Inflammatory macrophage treated with lipopolysaccharide for 4 hours (primary cell): ENCODE measurements at places on chromosomes 2 and 18.

- no peak for DNase-seq
These were observed 221.9 kb downstream of the MYT1L start for GRCh38 chr2:2109186-2109585.

GRCh38 chr2:55395724-55396605 is 23.7 kb downstream of the CCDC88A start:
- no peak for DNase-seq

DNA sequence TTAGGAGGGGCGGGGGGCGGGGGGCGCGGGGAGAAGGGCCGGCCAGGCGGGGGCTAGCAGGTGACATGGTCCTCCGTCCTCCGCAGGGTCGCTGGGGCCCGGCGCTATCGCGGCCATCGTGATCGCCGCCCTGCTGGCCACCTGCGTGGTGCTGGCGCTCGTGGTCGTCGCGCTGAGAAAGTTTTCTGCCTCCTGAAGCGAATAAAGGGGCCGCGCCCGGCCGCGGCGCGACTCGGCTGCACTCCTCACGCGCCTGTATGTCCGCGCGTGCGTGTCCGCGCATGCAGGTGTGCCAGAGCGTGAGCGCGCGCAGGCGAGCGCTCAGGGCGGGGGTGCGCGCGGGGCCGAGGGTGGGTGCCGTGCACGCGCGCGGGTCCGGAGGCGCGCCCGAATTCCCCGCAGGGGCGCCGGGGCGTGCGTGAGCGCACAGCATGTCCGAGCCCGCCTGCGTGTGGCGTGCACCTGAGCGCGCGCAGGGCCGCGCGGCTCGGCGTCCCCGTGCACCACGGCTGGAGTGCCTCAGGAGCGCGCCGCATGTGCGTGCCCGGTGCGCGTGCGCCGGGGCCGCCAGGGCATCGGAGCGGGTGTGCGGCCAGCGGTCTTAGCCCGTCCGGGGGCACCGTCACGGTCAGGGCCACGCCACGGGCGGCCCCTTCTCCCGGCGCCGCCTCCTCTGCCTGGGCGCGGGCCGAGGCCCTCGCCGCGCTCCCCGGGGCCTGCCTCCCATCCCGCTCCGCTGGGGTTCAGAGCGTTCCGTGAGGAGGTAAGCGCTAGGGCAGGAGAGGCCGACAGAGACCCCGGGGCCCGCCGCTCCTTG is 6.3 kb downstream of the SNORC start:
- peak; percentile 4 for DNase-seq

- DNase-seq: no peak
These were observed 58.6 kb upstream of the AFF3 start for GRCh38 chr2:100200985-100201384.

DNA sequence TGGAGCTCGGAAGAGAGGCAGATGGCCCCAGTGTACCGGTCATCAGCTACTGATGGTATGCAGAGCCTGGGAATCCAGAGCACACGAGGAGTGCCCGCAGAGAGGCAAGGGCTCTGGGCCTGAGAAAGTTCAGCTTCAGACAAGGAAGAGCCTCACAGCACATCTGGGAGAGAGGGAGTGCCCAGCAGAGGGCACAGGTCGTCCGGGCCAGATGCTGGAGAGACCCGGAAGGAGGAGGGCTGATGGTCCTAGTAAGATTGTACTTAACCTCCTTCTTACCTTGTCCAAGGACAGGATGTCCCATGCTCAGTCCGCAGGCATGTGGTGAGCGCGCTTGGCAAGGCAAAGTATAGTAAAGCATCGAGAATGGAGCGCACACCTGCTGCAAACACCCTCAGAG is 24.4 kb upstream of the CHMP1B start:
- DNase-seq: no peak

- no peak for DNase-seq
These were observed 35.9 kb downstream of the ZNF385B start for GRCh38 chr2:179825494-179825893.

DNA sequence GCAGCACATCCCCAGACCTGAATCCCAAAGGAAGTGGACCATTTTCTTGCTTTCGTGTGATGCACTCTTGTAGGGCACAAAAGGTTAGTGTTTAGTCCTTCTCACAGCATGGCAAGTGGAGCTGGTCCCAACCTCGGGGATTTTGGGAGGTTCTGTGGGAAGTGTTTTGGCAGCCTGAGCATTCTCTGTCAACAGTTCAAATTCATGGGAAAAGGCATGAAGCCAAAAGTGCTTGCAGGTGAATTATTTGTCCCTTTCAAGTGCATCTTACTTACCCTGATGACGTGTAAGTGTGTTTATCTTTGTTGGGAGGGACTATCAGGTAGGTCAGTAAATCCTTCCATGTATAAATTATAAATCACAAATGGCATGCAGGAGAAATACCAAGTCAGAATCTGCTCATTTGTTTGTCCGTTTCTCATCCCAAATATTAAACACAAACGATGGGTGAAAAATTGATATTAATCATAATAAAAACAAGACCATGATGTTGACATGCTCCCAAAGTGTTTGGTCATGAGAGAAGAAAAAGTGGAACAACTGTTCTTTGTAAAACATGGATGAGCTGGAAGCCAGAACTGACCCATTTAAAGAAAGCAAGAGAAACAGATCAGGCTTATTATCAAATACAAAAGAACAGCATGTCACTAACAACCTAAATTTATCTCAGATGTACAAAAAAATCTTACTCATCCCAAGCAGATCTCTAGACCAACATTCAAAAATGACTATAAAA is 57.6 kb downstream of the EPHA4 start:
- no peak for DNase-seq

DNA sequence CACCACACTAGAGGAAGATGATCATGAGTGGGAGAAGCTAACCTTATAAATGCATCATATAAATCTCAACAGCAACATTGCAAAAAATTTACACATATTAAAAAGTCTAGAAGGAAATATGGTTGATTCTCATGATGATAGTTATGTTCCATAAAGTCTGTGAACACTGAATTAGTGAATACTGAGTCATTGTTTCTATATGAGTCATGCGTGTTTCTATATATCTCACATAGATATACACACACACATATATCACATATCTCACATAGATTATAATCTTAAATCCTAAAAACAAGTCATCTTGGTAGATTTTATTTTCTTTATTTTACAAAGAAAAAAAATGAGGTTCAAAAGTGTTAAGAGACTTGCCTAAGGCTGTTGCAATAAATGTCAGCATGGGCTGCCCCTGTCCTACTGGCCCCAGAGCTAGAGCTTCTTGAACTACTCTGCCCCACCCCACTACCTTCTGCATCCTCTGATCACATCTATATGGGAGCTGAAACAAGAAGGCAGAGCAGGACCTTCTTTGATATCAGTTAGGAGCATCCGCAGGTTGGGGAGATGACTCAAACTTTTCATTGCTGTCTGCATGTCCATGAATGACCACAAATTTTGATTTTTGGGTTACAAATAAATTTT is 81.8 kb upstream of the ADAM23 start:
- peak; percentile 9 for DNase-seq

- DNase-seq: no peak
These were observed 225.8 kb upstream of the SIX3 start for GRCh38 chr2:44715671-44716081.

DNA sequence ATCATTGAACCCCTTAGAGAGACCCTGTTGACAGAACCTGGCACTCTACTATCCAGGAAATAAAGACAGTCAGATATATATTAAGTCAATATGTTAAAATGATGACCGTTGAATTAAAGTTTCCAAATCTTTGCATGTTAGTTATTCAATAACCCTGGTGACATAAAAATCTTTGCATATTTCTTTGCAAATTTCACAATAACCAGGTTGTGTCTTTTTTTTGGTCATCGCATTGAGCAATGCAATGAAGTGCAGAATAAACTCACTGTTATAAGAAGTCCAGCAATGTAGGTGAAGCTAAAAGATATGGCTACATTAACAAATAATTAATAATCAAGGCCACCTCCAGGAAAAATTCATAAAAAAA is 596.9 kb downstream of the NYAP2 start:
- DNase-seq: peak; percentile 58

- DNase-seq: no peak
These were observed 1.8 kb downstream of the NOSTRIN start for GRCh38 chr2:168804214-168804613.

- no peak for DNase-seq
These were observed 488.3 kb upstream of the VRK2 start for GRCh38 chr2:57558312-57558711.

DNA sequence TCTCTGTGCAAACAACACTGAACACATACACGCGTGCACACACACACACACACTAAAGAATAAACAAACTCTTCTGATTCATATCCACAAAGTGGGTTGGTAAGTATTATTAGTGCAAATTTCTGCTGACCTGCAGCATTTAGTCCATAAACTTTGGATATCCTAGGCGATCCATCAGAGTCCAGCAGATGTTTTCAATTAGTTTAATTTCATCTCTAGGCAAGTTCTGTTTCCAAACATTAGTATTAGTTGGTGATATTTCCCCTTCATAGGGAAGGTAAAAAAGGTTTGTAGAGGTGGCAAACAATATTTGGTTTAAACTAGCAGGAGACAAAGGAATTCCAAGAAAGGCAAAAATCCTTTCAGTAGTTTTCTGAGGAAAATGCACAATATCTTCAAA is 5.7 kb downstream of the DSEL start:
- no peak for DNase-seq

GRCh38 chr2:68434981-68435380 is 32.1 kb downstream of the FBXO48 start:
- peak; percentile 81 for DNase-seq

DNA sequence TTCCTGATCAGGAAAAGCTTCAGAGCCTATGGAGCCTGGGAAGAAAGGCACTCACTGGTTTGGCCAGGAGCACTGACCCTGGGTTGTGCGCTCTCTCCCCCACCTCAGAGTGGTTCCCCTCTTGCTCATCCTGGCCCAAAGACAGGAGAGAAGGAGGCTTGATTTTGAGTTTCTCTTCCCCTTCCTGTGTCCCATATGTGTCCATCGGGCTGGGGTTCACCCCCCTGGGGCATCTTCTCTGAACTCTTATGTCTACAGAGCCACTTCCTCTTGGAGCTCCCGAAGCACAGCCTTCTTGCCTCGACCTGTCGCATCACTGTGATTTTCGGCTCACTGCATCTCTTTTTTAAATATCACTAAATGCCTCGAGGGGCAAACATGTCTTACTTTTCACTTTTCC is 692.3 kb downstream of the RNF144A start:
- no peak for DNase-seq

- DNase-seq: no peak
These were observed 13.2 kb downstream of the HJURP start for GRCh38 chr2:233841183-233841582.

DNA sequence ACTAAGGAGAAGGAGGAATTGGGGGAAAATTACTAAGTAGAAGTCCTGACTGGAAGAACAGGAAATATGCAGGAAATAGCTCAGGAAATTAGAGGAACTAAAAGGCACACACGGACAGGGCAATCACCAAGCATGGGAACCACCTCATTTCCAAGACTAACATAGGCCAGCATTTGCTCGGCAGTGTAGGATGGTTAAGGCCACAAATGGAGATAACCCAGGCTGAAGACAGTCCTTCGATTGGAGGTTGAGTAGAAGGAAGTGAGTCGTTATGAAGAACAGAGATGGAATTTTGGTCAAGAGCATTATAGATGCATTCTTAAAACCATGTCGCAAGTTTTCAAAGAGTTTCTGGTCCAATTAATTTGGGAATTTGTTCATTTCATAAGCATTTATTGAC is 401.4 kb downstream of the ALK start:
- no peak for DNase-seq

GRCh38 chr2:109715313-109715805 is 78.7 kb upstream of the RGPD5 start:
- DNase-seq: no peak

DNA sequence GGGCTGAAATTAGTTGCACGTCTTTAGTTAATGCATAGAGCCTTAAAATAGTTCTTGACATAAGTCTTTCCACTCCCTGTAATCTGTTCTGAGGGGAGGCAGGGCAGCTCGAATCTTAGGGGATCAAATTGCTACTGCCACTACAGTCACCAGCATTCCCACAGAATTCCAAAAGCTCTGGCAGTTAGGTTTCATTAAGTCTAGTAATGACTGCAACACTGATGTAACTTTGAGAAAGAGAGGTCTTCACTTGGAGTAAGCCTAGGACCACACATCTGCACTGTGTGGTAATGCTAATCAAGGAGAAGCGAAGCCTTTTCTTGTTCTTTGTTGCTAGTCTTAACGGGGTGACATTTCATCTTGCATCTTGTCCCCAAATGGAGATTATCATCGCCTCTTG is 19.3 kb upstream of the NCK2 start:
- no peak for DNase-seq

GRCh38 chr2:120477831-120478481 is 132.0 kb downstream of the INHBB start:
- no peak for DNase-seq

GRCh38 chr2:130987519-130988425 is 105.5 kb downstream of the FAM168B start:
- no peak for DNase-seq

DNA sequence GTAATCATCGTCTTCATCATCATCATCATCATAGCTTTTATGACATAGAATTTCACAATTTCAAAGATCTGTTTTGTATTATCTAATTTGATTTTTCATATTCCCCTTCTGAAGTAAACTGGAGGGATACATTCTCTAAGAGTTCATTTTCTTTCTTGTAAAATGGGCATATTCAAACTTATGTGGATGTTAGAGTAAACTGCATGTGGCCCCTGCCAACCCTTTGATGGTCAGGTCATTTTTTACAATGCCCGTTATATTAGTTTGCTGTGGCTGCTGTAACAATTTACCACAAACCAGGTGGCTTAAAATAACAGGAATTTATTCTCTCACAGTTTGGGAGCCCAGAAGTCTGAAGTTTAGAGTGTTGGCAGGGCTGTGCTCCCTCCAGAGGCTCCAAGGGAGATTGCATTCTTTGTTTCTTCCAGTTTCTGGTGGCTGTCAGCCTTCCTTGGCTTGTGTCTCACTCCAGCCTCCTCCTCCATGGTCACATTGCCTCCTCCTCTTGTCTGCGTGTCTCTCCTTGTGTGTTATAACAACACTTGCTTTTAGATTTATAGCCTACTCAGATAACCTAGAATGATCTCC is 127.5 kb upstream of the MMADHC start:
- no peak for DNase-seq
